ENCODE measurements at places on chromosomes 7 and 10.

DNA sequence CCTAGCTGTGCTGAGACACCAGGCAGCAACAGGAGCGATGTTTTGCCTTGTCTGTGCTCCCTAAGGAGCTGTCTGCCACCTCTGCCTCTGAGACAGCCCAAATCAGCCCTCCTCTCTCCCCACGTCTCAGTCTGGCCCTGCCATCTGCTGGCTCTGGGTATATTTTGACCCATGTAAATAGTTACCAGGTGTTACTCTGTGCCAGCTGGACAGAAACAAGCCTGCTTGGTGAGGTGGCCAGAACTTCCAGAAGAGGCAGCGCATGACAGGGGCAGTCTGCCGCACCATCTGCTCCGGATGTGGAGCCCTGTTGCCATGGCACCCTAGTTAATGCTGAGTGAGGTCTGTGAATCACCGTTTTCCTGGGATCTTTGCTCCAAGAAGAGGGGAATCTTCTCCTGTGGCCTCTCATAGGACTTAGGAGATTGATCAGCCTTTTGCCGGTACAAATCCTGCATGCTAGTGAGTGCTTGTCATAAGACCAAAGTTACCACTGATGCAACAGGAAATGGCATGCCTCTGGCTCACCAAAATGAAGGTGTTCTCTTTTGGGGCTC is 31.8 kb downstream of the GSTO2 start:
- no peak for DNase-seq

DNA sequence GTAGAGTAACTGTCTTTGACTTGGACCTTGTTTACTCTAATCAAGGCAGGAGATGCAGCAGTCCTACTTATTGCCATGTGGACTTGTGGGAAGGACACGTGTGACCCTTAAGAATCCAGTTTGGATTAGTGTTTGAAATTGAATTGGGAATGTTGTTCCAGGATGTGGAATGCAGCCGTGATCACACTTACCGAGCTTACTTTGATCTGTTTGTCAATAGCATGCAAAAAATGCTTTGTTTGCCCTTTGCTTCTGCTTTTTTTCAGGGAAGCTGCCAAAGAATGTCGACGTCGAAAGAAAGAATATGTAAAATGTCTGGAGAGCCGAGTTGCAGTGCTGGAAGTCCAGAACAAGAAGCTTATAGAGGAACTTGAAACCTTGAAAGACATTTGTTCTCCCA is 84.7 kb downstream of the CREM start:
- DNase-seq = no peak

- DNase-seq = no peak
These were observed 52.5 kb upstream of the USP6NL start for GRCh38 chr10:11663763-11664555.

GRCh38 chr10:47285381-47286115 is 14.4 kb upstream of the GDF10 start:
- no peak for DNase-seq

DNA sequence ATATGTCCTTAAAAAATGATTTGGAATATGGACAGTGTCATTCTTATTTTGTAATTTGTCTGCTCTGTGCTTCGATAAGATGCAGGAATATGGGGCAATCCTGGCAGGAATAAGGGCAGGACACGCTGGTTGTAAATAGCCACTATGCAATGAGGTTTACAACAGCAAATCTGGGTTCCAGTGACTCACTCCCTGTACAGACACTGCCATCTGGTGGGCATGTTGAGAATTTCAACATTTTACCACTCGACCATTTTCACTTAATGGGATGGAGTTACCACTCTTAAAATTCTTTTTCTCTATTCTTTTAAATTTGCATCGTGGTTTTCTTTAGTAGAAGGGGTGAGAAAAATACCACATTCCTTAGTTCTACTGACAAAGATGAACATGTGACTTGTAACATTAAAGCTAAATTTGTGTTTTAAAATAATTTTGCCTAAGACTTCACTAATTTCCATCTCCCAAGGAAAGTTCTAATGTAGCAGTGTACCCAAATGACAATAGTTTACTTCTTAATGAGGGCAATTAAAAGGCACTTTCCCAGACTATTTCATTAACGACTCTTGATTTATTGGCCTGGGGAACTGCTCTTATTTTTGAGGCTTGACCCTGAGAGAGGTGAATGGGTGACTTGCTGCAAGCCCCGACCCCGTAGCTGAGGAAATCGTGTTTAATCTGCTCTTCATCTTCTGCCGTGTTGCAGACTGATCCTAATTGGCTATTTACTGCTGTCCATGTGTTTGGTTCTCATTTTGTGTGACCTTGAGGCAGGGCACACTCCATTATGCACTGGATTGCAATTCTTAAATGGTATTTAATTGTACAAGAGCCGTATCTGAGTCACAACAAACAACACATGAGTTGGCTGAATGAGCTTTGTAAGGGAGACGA is 173.6 kb upstream of the IMMP2L start:
- DNase-seq = peak; percentile 54

GRCh38 chr7:36048141-36048901 is 104.7 kb upstream of the EEPD1 start:
- no peak for DNase-seq

DNA sequence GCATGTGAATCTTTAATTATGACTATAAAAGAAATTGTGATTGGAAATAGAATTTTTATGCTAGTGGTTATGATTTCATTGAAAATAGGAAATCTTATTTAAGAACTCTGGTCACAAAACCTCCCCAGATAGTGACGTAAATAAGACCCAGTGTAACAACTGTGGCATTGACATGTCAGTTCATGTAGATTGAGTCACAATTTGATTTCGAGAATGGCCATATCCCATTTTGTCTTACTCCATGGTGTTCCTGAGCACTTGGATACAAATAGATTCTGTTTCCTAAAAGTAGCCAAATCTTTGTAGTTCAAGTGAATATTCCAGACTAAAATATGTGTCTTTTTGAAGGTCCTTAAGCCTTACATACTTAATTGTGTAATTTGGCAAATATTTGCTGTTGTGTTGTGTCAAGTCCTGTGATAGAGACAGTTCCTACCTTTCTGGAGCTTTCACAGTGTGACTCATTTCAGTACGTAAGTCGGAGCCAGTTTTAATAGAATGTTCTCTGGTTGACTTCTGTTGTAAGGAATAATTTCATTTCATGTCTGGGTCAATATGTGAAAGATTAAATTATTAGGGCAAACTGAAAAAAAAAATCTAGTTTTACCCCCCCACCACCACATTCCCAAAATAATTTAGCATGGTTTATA is 37.1 kb upstream of the TOMM7 start:
- no peak for DNase-seq

GRCh38 chr10:73813333-73813732 is 1.9 kb upstream of the NDST2 start:
- no peak for DNase-seq

DNA sequence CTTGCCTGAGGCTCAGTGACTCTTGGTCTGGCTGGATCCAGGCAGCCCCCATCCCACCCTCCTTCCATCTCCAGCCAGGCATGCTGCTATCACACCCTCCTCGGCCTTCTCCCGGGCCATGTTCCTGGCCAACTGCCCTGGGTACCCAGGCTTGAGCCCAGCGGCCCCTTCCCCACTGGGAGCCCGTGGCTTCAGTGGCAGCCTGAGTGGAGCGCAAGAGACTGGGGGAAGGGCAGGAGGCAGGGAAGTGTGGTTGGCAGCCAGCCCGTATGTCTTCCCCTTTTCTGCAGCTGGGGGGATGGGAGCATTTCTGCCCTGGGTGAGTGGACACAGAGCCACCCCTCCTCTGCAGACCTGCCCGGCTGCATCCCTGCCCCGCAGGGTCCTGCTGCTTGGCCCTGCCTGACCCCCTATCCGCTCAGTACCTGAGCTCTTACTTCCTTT is 148.5 kb downstream of the ARHGAP22 start:
- no peak for DNase-seq

DNA sequence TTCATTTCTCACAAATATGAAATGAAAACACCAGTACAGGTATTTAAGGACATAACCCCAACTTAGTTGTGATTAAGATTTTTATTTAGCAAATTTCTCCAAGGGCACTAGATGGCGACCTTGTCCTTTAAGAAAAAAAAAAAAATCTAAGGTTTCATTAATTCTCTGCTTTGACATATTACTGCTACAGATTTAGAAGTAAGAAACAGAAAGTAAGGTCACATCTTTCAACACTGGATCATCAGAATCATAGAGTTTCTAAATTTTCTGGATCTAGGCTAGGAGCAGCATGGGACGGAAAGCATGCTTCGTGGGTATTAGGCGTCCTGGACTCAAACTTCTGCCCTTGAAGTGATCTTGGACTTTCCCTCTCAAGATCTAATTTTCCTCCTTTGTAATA is 85.5 kb upstream of the PRKG1 start:
- DNase-seq = no peak

DNA sequence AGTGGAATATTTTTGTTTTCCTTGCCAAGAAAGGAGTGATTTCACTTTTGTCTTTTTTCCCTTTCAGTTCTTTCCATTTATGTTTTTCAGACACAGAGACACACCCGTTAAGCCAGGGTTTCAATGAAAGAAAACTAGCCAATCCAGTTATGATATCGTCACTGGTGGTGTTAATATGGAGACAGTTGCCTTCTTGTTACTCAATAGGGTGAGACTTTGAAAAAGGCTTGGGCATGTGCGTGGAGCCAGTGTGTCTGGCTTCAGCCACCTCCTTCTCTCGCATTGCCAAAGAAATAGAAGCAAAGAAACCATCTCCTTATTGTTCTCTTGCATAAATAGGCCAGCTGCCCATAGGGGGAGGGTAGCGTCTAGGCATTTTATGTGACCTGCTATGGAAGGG is 84.1 kb upstream of the DLX6 start:
- no peak for DNase-seq

- peak; percentile 11 for DNase-seq
These were observed 15.0 kb downstream of the SNX8 start for GRCh38 chr7:2299131-2299829.

DNA sequence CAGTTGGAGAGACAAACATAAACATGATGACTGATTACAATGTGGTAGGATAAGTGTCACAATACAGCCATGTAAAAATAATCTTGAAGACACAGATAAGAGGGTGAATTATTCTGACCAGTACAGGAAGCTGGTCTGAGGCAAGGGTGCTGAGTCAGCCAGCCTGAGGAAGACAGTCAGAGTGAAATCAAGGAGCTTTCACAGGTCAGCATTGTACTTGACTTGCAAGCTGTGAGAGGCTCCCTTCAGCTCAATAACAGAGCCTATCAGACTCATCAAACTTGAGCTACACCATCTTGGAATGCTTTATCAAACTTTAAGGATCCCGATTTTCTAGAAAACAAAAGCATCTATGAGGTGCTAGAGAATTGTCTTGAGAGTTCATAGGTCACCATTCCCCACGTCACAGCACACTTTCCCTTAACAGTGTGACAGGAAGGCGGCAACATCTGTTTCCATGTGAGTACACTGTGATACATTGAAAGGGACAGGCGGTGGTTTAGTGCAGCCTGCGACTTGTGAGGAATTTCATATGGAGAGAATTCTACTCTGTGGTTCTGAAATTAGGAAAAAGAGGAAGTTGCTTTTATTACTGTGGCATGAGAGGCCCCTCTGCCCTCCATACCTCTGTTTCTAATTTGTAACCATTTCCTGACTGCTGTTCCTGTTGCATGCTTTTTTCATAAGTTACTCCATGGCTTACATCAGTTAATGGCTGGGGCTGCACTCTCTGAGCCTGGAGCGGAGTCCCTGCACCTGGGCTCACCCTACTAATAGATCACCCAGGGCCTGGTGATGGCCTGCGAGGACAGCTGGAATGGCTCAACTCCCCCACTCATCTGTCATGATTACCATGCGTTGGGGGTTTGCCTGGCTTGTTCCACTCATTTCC is 417.1 kb downstream of the SUGCT start:
- no peak for DNase-seq

- no peak for DNase-seq
These were observed 8.5 kb downstream of the KCNMA1 start for GRCh38 chr10:77628906-77629730.

DNA sequence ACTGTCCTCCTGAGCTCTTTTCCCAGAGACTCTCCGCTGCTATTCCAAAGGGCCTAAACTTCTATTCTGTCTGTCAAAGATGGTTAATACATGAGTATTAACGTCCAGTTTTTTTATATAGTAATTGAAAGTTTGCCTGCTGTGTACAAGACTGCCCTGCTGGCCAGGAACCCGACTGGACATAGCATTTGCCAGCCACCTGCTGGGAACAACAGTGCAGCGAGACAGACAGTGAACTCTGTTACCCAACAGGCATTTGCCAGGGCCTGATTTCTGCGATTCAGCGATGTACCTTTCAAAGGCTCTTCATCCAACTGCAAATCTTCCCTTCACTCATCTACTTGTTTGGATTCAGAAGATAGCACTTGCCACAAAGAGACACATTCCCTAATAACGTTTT is 128.8 kb upstream of the SEM1 start:
- no peak for DNase-seq

GRCh38 chr7:110187877-110188554 is 902.9 kb upstream of the LRRN3 start:
- DNase-seq = no peak

DNA sequence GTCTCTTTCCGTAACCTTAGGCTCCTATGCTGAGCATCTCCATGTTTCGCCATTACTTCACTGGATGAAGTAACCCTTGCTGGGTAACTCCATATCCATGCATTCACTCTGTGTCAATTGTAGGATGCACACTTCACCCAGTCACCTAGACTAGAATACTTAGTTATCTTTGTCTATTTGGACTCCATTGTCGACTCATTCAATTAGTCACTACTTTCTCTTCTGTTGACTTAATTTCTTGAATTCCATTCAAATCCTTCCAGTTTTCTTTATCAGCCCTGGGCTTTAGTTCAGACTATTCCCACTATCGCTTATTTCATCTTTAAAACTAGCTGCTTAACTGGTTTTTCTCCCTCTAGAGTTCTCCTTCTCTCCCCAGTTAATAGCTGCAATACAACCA is 111.3 kb upstream of the TNS3 start:
- DNase-seq = no peak

DNA sequence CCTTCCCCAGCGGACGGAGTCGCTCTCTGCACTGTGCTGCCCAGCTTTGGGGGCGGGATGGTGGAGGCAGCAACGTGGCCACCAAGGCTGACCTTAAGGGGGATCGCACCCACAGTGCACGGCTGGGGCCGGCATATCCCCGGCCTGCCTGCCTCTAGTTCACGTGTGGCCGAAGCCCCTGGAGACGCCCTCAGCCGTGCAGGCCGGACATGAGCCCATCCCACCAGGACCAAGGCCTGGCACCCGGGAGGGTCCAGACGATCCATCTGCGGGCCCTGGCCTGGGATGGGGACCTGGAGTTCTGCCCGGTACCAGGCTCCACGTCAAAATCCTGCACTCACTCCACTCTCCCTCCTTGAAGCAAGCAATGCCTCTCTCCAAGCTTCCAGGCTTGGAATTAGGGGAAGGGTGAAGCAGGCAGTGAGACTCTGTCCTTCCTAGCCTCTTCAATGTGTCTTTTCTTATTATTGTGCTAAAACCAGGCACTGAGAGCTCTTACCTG is 520.8 kb downstream of the REEP3 start:
- DNase-seq = no peak

- no peak for DNase-seq
These were observed 74.3 kb downstream of the PLXNA4 start for GRCh38 chr7:132501956-132502355.

GRCh38 chr10:76540331-76540730 is 1097.3 kb downstream of the KCNMA1 start:
- no peak for DNase-seq

All from activated T-cell treated with anti-CD3 and anti-CD28 coated beads for 4 hours (primary cell).